ENCODE measurements at places on chromosomes 2 and 18.

DNA sequence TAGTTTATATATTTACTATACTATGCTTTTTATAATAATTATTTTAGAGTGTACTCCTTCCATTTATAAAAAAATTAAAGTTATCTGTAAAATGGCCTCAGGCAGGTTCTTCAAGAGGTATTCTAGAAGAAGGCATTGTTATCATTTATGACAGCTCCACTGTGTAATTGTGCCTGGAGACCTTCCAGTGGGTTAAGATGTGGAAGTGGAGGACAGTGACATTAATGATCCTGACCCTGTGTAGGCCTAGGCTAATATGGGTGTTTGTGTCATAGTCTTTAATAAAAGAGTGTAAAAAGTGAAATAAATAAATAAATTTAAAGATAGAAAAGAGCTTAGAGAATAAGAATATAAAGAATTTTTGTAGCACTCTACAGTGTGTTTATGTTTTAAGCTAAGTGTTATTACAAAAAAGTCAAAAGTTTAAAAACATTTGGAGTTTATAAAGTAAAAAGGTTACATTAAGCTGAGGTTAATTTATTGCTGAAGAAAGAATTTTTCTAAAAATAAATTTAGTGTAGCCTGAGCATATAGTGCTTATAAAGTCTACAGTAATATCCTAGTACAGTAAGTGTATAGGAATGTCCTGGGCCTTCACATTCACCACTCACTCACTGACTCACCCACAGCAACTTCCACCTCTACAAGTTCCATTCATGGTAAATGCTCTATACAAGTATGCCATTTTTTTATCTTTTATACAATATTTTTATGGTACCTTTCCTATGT lies 190.0 kb upstream of the SESTD1 start:
- peak; percentile 96 for DNase-seq

- DNase-seq: no peak
Measured at GRCh38 chr2:135093670-135094330, 41.7 kb downstream of the RAB3GAP1 start.

DNA sequence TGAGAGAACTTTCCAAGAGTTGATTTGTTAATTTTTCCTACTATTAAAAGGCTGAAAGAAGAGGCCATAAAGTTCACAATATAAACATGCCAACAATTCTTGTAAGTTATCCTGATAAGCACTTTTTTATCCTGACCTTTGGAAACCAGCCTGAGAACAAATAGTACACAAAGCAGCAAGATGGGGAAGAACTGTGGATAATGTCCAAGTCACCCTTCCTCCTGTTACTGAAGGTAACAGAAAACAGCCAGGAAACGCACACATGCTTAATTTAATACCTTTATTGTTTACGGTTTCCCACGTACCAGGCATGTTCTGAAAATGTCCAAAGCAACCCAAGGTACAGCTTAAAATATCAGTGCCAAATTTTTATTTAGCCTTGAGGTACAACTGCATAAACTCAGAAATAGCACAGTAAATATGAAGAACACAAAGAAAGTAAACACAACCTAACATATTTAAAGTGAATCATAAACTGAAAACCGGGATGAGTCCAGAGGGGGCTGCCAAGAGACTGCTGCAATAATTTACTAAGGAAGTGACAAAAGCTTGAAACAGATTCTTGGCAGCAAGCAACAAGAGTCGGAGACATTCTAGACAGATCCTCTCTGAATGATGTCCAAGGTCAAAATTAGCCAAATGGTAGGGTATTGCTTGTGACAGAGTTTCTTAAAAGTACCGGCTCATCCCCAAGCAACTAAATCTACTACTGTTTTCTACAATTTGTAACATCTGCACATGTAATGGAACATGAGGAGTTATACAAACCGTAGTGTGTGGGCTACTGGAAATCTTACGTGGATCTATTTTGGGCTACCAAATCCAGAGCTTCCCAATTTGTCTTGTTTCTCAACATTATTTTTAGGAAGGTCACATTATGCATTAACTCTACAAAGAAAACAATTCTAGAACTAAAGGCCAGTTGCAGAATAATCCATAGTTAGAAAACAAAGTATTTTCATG lies 93.2 kb downstream of the CABYR start:
- peak; percentile 65 for DNase-seq

DNA sequence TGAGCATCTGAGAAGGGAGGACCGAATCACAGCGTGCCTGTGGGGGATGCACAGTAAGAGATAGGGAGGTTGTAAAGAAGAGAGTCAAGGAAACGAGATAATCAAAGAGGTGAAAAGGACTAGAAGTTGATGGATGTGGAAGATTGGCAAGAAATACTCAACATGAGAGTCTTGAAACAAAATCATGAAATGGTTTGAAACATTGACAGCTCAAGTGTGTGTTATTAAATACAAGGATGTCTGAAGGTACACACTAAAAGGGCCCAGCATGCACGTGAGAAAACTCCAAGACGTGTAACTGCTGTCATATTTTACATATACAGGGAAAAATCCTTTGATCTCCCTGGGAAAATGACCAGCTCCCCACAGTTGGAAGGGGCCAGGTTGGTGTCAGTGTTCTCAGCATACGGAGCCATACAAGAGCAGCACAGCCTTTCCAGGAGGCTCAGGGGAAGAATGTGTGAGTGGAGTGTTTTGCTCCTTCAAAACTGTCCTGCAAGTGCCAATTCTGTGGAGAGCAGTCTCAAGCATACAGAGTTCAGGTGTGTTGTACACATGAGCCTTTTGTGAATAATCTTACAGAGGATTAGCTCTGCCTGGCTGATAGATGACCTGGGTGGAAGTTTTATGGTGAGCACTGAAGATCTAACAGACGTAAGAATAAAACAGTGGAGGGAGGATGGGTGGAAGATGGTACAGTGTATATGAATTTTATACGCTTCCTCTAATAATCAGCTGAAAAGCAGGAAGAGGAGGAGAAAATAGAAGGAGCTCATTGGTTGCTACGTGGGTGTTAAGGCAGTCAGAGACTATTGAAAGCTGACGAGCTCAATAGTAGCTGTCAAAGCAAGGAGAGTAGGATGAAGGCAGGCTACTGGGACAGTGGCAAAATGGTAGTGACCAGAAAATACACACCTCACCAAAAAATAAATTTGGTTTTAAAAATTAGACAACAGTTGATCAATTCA lies 126.8 kb downstream of the ATP9B start:
- no peak for DNase-seq

- DNase-seq: no peak
Measured at GRCh38 chr2:153106802-153107477, 371.6 kb downstream of the RPRM start.

- DNase-seq: no peak
Measured at GRCh38 chr2:1900732-1901131, 156.4 kb upstream of the PXDN start.

DNA sequence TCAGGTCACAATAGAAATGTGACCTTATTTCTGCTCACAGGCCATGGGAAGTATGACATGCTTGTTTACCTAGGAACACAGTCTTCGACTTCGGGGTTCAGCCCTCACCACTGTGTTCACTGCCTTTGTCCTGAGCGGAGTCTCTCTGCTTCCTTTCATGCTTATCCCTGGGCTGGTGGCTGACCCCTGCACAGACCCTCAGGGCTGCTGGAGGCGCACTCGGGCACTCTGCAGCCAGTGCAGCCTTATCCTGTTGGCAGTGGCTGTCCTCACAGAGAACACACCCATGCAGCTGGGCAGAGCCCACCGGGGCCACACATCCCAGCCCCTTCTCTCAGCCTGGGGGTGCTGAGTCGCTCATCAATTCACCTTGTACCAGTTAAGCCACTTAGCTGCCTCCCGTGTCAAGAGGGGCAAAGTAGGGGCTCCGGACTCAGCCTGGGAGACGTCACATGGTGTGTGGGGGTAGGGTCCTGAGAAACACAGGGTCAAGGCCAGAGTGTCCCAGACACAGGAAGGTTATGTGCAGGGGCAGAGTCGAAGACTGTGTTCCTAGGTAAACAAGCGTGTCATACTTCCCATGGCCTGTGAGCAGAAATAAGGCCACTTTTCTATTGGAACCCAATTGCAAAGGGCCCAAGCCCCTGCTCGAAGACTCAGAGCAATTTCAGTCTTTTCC lies 107.5 kb downstream of the FAM210A start:
- DNase-seq: no peak

DNA sequence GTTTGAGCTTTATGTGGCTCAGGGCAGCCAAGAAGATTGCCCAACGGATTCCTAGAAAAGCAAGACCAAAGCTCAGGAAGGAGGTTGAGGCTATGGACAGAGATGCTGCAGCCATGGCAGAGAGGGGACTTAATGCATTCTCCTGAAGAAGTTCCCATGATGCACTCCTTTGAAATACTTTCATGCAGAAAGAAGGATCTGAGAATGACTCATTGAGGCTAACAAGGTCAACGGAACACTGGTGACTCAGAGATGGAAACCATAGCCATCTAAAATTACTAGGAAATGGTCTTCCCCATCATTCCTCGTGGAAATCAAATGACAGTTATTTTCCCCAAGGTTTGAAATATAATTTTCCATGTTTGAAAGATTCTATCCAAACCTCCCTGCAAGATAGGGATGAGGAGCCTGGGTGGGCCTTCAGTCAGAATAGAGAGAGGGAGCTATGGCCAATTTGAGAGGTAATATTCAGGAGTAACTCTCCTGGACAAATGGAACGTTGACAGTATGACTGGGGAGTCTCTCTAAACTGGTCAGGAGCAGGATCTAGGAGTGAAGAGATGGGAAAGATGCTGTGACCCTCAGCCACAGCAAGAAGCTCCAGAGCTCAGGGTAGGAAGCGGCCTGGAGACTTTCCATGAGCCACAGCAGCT lies 63.0 kb downstream of the REEP1 start:
- peak; percentile 79 for DNase-seq

DNA sequence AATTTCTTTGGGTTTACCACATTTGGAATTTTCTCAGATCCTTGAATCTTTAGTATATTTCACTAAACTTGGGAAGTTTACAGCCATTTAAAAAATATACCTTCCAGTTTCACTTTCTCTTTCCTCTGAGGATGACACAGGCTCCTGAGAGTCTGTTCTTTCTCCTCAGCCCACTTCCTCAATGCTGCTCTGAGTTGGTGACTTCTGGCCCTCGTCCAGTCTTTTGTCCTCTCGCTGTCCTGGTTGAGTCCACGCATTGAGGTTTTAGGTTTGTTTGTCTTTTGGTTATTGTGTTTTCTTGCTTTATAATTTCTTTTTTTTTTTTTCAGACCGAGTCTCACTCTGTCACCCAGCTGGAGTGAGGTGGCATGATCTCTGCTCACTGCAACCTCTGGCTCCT lies 40.7 kb upstream of the GALR1 start:
- DNase-seq: peak; percentile 47

DNA sequence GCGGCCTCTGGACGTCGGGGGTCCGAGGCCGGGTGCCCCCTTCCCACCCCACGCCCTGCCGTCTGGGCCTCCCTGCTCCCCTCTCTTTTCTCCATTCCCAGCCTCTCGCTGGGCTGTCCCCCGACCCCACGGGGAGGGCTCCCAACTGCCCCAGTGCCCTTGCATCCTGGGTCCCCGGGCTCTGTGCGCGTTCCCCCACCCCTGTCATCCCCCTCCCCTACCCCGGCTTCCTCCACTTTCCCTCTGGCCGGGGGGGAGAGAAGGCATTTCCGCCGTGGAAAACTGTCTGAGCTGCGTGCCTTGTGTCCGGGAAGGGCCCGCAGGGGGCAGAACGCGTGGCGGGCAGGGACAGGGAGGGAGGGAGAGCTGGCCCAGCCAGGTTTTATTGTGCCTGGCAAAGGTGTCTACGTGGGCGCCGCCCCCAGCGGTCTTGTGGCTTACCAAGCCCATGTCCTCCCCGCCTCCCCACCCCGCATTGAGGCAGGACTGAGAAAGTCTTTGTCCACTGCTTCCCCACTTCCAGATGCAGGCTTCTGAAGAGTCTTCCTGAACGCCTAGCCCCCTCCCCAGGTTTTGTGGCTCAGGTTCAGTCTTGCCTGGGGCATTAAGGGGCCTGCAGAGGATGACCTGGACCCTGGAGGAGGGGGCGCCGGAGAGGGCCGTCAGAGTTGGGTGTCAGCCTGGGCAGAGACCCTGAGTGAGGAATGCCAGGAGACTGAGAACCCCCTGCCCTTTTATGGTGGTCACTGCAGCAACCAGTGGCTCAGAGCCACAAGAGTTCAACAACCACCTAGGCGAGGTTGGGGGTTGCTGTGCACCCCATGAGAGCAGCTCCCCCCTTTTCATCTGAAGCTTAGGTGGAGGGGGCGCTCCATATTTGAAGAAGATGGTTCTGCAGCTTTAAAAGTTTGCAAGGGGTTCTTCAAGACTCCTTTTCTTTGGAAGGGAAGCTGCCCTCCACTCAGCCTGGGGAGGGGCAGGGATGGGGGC lies 1.3 kb downstream of the ITM2C start:
- DNase-seq: peak; percentile 63

- no peak for DNase-seq
Measured at GRCh38 chr2:242034996-242035814, 165.7 kb downstream of the RTP5 start.

DNA sequence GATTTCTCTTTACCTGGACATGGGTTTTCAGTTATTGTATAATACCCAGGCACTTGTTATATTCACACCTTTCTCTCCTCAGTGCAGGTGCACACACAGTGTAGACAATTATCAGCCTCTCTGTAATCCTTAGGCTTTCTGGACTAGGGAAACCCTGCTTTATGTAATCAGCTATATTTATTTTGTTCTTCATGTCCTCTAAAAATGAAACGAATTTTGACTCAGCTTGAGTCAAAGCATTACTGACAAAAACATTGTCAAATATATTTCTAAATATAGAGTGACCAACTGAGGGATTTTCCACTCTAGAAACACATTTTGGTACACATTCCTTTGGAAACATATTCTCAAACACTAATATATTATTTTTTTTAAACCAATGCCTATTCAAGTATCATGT lies 144.8 kb upstream of the GULP1 start:
- DNase-seq: peak; percentile 11

GRCh38 chr2:109129921-109130722 lies 1.1 kb downstream of the SH3RF3 start:
- peak; percentile 60 for DNase-seq

DNA sequence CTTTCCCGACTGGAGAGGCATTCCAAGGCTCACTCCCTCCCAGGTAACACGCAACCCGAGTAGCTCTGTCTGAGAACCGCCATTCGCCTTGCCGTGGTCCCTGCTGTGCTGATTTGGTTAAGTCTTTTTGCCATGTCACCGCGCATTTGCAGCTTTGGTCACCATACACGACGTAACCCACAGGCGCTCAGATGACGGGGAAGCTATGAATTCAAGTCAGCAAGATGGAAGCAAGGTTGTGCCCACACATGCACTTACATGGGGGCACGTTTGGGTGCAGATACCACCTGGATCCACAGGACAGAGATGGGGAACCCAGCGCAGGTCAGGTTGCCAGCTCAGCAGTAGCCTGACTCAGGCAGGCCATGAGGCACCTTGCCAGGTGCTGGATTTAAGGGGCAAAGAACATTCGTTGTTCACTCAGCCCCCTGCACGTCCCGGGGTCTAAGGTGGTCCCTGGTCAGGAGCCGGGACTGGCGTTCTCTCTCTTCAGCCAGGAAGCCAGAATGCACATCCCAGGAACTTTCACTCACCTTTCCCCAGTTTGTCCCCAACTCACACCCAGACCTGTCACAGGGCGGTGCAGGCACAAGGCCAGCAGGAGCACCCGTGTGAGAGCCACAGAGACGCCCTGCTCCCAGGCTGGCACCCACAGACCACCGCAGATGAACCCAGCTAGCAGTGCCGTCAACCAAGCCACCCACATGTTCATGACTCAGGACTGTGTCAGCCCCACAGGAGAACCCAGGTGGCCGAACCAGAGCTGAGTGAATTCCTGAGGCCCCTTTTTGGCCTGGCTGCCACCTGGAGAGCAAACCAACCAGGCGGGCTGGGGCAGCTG lies 19.9 kb downstream of the SNED1 start:
- DNase-seq: no peak
